ENCODE measurements at places on chromosomes 1 and 21.
A peak's percentile ranks its signal among the peaks of the same experiment; 100 is the strongest.

DNA sequence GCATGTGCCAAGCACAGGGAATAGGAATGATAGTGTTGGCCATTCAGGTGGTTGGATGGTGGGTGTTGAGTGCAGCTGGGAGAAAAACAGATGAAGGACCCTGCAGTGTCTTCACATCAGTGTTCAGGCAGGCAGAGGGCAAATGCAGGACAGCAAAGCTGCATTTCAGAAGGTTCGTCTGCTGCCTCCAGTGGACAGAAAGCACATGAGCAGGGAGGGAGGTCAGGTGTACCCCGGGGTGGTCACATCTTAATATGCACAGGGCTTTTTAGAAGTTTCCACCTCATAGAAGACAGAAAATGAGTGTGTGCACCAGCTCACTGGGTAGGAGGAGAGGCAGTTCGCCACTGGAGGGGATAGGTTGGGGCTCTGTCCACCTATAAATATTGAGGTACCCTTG is 184.9 kb downstream of the SLC35F3 start:
- DNase-seq: no peak

GRCh38 chr21:34989337-34990151 is 59.6 kb downstream of the RUNX1 start:
- peak; percentile 49 for DNase-seq

GRCh38 chr21:26007951-26008498 is 162.5 kb downstream of the APP start:
- DNase-seq: no peak

DNA sequence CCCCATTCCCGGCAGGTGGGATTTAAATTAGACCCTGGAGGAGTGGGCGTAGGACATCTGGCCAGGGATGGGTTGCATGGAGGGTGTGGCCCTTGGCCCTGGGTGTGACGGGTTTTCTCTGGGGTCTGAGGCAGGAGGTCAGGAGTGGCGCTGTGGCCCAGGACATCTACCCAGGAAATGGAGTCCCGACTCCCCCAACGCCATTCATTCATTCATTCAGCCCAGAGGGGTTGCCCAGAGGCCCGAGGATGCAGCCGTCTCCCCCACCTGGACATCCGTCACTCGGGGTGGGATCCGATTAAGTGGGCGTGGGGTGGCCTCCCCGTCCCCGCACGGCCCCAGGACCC is 663 bp downstream of the ATP13A2 start:
- DNase-seq: no peak

DNA sequence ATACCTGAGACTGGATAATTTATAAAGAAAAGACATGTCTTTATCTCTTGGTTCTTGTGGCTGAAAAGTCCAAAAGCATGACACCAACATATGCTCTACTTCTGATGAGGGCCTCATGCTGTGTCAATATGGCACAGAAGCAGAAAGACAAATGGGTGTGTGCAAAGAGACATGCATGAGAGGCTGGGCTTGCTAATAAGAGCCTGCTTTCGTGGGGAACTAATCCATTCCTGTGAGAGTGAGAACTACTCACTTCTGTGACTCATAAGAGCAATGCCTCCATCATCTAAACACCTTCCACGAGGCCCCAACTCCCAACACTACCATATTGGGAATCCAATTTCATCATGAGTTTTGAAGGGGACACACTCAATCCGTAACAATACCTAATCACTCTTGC is 340.0 kb upstream of the DUSP10 start:
- DNase-seq: no peak

DNA sequence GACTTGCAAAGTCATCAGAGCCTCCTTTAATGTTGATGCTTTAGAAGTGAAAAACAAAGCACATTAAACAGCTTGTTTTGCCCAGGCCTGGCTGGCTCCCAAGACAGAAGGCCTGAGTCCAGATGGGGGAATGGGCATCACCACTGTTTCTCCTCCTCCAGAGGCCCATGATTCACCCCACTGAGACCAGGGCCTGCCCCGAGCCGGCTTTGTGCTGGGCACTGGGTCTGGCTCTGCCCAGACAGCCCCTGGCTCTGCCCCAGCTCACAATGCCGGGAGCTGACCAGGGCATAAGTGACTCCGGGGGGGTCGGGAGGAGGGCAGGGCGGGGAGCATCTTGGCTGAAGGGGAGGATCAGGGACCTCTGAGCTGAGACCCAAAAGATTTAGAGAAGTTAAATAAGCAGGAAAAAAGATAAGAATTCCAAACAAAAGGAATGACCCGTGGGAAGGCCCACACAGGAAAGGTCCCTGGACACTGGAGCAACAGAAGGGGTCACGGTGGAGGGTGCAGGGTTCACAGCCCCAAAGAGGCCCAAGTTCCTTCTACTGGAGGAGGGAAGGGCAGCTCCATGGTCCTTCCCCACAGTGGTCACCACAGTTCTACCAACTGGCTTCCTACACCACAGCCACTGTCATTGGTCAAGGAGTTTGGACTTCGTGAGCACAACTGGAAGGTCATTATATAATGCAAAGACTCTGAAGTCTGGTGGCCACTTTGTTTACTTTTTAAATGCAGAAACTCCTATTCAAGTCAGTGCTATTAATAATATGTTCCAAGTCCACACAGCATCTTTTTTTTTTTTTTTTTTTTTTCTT is 5.5 kb downstream of the C2CD2 start:
- DNase-seq: no peak

DNA sequence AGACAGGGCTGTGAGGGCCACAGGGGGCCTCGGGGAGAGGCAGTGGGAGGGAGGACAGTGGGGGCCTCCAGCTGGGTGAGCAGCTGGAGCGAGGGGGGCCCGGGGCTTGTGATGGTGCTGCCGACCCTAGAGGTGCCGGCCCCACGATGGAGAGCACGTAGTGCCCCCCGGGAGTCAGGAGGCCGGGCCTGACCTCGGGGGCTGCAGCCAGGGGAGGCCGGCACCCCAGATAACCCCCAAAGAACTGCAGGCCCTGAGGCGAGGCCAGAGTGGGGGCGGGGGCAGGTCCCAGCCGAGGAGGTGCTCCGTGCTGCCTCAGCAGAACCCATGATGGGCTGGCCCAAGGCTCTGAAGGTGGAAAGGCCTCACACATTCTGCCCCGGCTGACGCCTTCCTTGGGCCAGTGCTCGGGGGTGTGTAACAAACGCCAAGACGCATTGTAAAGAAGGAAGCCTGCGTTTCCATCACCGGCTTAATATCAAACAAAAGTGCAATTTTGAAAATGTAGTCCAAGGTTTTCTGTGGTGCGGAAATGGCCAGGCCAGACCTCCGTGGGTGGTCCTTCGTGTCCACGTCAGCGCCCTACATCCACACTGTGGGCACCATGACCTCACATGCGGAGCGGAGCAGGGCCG is 55.2 kb downstream of the COL6A1 start:
- no peak for DNase-seq

DNA sequence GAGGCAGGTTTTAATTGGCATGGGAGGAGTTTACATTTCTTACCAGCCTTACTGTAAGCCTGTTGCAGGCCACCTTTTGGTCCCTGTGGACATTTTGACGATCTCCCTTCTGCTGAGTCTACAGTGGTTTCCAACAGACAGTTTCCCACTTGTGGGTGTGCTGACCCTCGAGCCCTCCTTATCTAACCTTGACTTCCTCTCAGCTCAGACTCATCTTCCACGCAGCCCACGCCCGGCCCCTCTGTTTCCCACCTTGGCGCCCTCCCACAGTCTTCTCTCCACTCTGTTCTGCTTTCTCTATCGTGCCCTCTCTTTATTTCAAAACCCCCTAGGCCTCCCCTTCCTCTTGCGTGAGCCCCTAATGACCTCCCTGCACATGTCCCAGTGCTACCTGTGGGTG is 6.1 kb upstream of the ARL8A start:
- no peak for DNase-seq

DNA sequence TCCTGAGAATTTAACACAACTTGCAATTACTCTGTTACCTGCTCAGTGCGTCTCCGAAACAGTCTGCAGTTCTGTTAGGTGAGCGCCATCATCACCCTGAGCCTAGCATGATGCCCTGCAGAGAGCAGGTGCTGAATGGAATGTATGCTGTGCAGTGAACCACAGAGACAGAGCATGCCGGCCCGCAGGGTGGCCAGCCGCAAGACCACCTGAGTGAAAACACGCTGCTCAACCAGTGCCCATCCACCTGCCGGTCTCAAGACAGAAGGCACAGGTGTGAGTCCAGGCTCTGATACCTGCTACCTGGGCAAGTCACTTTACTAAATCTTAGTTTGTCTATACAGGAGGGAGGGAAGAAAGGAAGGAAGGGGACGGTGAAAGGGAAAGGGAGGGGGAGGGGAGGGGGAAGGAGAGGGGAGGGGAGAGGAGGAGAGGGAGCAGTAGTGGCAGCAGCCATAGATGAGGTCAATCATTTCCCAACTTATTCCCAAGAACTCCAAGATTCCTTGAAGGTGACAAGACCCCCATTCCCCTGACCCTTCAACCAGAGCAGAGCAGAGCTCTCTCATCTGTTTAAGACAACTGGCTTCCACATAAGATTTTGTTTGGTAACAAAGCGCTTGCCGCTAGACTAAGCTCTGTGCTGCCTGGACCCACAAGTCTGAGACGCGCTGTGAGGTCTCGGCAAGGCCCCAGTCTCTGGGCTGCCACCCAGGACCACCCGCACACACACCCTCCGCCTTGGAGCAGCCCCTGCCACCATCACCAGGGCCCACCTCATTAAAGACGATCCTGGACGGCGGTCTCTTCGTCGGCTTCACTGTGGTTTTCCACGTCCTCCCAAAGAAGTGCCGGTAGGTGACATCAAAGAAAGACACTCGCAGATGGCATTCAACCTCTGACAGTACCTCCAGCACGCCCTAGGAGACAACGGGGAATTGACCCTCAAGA is 14.5 kb downstream of the NPHP4 start:
- DNase-seq: no peak

DNA sequence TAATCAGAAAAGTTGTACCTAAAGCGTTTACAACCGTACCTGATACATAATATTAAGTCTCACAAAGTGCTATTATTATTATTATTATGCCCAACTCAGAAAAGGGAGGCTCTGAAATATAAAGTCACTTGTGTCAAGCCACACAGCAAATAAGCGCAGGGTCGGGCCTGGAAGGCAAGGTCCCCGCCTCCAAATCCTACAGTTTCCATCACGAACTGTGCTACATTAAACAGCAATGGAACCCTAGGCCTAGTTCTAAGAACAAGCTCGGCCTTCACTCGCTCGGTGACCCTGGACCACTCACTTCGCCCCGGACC is 549 bp downstream of the PARS2 start:
- DNase-seq: no peak

GRCh38 chr21:44718571-44718970 is 7.2 kb upstream of the TSPEAR start:
- DNase-seq: no peak

DNA sequence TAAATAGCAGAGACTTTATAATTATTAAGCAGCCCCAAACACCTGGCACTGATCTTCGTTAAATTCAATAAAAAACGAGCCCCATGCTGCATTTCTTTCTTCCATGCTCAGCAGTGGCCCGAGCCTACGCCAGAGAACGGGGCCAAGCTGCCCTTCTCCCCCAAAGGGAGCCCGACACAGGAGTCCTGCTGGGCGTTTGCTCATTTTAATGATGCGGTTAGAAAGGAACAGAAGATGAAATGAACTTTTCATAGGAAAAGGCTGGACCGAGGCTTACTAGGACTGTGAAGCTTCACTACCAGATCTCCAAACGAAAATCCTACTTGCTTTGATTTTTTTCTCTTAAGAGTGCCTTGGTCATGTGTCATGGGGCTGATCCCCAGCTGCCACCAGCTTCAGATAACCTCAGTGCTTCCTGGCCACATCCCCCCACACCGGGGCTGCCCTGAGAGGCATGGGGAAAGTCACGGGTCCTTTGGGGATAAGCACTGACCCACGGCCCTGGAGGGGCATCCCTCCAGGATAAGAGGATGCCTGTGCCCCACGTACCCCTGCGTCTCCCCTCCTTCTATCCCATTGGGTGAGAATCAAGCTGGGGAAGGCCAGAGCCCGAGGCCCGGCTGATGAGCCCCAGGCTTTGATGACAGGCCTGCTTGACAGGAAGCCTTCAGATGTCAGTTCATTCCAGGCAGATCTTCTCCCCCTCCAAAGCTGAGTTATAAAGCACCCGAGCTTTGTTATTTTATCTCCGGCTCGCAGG is 34.2 kb downstream of the PGBD5 start:
- DNase-seq: no peak

- no peak for DNase-seq
Measured at GRCh38 chr1:87034351-87034750, 119.9 kb downstream of the HS2ST1 start.

DNA sequence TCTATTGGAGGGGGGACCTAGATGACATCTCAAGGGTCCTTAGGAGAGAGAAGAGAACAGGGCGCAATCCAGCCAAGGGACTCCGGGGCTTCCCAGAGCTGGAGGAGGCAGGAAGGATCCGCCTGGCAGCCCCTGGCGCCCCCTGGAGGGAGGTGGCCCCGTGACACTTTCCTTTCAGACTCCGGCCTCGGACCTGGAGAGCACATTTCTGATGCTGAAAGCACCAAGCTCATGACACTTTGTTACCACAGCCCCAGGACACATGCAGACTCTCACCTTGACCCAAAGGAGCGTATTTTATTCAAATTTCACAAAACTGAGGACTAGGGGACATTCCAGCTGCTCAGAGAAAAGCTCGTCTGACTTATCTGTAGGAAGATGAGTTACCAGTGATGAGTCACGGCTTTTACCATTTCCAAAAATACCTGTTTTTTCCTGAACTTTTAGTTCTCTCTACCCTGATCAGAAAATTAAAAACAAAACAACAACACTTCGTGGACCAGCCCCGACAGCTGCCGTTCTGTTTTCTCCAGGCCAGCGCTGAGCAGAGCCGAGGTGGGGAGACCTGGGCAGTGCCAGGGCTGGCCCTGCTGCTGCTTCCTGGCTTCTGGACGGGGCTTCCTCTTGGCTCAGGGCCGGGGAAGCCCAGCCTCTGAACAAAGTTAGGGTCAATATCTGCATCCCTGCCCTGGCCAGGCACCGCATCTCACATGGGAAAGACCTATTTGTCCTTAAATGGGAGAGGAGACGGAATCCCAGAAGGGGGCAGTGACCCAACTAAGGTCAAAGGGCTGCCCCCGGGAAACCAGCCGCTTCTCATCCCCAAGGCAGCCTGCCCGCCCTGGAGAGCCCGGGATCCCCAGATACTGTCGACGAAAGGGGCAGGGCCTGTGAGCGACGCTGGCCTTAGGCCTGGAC is 21.6 kb upstream of the POFUT2 start:
- DNase-seq: no peak

DNA sequence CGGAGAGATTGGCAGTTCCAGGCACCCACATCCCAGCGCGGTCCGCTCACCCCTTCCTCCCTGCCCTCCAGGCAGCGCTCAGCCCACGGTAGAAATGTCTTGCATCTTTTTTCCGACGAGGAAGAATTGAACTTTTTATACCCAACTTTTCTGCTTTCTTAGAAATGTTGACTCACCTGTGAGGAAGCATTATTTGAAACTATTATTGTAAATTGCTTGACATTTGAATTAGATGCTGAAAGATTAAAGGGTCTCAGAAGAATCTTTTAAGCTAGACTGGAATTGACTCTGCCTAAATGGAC is 912 bp upstream of the SIPA1L2 start:
- no peak for DNase-seq

DNA sequence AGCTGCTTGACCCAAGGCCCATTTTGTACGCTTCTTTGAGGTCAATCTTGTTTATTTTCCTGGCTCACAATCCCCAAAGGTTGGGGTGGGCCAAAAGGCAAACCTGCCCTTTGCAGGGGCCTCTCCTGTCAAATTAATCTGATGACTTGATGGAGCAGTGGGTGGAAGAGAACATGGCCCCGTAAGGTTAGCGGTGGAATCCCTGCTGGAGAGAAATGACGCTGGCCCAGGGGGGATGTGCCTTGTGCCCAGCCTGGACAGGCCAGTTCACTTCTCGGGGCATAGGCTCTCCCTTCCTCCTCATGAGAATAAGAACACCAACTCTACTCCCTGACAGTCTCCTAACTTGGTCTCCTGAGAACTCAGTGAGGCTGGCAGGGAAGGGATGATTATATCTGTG is 40.5 kb downstream of the C1orf198 start:
- DNase-seq: no peak

All from mammary epithelial cell (primary cell).